ENCODE measurements at places on chromosomes 11 and 22.
A peak's percentile ranks its signal among the peaks of the same experiment; 100 is the strongest.

- DNase-seq = no peak
Observed at GRCh38 chr11:79362821-79363220, 78.0 kb downstream of the TENM4 start.

DNA sequence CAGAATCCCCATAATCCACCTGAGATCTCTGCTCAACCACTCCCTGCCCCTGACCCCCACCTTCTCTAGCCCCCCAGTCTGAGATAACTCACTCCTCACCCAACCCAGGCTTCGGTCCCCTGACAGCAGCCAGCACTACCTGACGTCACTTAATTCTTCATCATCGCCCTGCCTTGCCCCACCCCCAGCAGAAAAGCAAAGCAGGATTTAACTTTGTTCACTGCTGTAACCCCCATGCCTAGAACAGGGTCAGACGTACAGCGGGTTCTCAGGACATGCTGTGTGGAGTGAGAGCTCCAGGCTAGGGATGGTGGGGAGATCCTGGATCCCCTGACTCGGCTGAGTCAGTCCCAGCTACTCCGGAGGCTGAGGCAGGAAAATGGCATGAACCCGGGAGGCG lies 45.8 kb downstream of the ELFN2 start:
- peak; percentile 38 for DNase-seq

DNA sequence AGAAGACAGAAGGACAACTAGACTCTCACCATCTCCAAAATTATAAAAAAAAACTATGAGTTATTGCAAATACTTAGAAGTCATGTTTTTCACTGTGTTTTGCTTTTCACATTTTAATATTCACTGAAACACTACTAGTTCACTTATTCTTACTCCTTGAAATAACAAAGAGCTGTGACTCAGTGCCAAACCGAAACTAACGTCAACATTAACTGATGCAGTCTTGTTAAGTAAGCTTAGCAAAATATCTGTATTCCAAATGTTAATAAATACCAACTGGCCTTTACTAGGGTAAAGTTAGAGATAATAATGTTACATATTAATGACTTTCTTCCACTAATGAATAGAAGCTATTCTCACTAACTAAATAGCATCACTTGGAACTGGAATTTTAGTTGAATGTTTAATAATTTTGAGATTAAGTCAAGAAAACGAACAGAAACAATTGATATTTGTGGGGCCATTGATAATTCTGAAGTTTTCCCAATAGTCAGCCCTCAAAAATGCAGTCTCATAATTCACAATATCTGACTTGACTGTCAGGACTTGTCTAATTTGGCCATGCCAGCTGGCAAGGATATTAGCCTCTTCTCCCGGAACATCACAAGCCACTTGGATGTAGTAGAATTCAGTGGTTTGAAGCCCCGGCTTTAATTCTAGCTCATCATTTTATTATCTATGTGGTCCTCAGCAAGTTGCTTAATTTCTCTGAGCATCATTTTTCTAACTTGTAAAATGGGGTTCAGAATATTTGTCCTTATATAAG lies 230.1 kb upstream of the DDI1 start:
- DNase-seq = peak; percentile 53

DNA sequence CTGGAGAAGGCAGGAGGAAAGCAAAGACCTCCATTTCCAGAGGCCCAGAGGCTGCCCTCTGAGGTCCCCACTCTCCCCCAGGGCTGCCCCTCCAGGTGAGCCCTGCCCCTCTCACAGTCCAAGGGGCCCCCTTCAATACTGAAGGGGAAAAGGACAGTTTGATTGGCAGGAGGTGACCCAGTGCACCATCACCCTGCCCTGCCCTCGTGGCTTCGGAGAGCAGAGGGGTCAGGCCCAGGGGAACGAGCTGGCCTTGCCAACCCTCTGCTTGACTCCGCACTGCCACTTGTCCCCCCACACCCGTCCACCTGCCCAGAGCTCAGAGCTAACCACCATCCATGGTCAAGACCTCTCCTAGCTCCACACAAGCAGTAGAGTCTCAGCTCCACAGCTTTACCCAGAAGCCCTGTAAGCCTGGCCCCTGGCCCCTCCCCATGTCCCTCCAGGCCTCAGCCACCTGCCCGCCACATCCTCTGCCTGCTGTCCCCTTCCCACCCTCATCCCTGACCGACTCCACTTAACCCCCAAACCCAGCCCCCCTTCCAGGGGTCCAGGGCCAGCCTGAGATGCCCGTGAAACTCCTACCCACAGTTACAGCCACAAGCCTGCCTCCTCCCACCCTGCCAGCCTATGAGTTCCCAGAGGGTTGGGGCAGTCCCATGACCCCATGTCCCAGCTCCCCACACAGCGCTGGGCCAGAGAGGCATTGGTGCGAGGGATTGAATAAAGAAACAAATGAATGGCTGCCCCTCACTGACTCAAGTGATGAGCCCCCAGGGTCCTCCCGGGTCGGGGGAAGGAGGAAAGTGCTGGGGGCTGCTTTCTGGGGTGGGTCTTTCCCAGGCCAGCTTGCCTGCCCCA lies 10.8 kb downstream of the SLC22A12 start:
- no peak for DNase-seq

GRCh38 chr11:119937412-119937811 lies 200.5 kb downstream of the TRIM29 start:
- DNase-seq = no peak

DNA sequence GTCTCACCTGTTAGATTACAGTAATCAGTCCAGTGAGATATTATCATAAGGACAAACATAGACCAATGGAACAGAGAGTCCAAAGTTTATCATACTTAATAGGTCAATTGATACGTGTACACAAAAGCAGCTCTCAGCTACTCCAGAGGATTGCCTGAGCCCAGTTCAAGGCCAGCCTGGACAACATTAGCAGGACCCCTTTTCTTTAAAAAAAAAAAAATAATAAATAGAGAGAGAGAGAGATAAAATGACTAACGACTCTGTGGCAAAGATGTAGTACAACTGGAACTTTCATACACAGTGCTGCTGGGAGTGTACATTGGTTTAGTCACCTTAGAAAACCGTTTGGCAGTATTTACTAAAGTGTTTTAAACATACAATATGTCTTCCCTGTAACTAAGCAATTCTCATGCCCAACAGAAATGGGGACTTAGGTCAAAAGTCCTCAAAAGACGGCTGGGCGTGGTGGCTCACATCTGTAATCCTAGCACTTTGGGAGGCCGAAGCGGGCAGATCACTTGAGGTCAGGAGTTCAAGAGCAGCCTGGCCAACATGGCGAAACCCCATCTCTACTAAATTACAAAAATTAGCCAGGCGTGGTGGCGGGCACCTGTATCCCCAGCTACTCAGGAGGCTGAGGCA lies 10.6 kb downstream of the SNX32 start:
- no peak for DNase-seq
